ENCODE measurements at places on chromosomes 4 and X.

- no peak for DNase-seq
These were observed 1.9 kb downstream of the GPC4 start for GRCh38 chrX:133413218-133413925.

DNA sequence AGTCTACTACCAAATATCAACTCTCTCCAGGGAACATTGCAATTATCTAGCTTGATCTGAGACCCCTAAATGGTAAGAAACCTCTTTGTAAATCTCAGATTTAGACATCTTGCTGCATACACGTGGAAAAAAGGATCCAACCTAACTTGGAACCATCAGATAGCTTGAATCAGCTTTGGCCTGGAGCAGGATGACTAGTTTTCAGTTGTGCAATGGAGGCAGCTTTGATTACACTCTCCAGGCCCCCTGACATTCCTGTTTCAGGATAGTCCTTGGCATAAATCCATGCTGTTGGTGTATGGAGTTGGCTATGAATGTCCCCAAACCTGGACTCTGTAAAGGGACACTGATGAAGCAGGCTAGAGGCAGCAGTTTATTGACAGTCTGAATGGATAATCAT is 1061.9 kb upstream of the TENM3 start:
- no peak for DNase-seq

DNA sequence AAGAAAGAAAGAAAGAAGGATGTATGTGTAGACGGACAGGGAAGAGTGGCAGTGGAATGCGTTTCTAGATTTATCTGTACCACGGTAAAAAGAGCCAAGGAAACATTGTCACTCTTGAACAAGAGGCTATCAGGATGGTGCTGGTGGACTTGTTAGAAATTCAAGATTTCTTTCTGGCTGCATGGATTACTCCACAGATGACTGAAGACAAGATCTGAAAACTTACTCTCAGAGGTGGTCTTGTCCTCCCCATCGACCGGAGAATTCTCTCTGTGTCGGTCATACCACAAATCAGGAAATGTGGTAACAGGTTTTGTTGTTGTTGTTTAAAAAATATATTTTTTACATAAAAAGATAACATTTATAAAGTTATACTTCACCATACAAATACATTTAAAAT is 11.8 kb downstream of the DSPP start:
- no peak for DNase-seq

GRCh38 chr4:168383510-168383909 is 65.0 kb upstream of the DDX60 start:
- DNase-seq, result no peak

GRCh38 chr4:28225050-28225449 is 1364.4 kb downstream of the STIM2 start:
- DNase-seq, result peak; percentile 5

GRCh38 chr4:6087669-6088341 is 69.6 kb upstream of the C4orf50 start:
- DNase-seq, result peak; percentile 4

- no peak for DNase-seq
These were observed 32.0 kb downstream of the DYNLT3 start for GRCh38 chrX:37815366-37815765.

- DNase-seq, result no peak
These were observed 29.2 kb downstream of the FHIP1A start for GRCh38 chr4:151438154-151438553.

DNA sequence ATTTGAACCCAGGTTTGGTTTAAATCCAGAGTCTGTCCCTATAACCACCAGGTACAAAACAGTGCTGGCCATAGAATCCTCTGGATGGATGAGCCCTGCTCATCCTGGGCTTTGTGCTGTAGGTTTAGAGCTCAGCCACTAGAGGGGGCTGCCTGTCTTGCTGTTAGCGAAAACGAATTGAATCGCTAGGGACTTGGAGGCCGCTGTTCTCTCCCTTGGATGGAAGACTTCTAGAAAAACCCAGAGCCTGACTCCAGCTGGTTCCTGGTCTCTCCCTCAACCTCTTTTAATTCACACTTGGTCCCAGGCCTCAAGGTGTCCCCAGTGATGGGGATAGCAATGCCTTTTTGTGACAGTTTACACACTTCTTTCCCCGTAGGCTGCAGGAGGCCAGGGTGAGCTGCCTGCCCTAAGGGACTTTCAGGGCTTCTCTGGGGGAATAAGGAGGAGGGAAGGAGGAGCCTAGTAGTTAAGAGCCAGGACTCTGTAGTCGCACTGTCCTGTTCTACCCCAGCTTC is 8.7 kb downstream of the RIPPLY1 start:
- peak; percentile 32 for DNase-seq

GRCh38 chr4:42360256-42360669 is 37.0 kb upstream of the SHISA3 start:
- no peak for DNase-seq

GRCh38 chr4:7194251-7195140 is 2.2 kb downstream of the SORCS2 start:
- DNase-seq, result no peak

- no peak for DNase-seq
These were observed 22.2 kb downstream of the KANTR start for GRCh38 chrX:53116101-53116500.

GRCh38 chrX:113947548-113947947 is 636.3 kb upstream of the HTR2C start:
- DNase-seq, result no peak

DNA sequence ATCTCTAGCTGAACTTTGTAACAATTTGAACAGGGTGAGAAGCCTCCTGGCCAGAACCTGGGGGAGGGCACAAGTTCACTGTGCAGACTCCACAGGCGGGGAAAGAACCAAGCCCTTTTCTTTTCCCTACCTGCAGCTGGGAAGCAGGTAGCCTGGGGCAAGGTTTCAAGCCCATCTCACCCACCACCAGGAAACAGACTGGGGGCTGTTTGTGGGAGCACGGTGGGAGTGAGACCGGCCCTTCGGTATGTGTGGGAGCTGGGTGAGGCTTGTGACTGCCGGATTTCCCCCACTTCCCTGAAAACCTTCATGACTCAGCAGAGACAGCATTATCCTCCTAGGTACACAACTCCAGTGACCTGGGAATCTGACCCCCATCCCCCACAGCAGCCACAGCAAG is 211.7 kb downstream of the ZNF674 start:
- DNase-seq, result no peak

DNA sequence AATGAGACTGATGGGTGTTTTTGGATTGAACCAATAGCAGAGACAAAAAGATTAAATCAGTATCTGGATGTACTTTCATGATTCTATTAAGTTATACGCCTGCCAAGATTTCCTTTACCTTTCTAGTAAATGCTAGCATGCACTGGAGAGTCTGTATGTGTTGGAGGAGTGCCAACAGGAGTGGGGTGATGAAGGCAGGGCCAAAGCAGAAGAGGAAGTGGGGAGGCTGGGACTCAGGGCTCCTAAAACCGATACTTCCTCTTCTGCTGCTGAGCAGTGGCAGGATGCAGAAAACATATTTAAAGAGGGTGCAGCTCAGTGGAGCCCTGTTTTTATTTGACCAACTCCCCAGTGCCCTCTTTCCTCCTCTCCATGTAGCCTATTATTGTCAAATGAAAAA is 5.6 kb downstream of the CYSLTR1 start:
- DNase-seq, result no peak

DNA sequence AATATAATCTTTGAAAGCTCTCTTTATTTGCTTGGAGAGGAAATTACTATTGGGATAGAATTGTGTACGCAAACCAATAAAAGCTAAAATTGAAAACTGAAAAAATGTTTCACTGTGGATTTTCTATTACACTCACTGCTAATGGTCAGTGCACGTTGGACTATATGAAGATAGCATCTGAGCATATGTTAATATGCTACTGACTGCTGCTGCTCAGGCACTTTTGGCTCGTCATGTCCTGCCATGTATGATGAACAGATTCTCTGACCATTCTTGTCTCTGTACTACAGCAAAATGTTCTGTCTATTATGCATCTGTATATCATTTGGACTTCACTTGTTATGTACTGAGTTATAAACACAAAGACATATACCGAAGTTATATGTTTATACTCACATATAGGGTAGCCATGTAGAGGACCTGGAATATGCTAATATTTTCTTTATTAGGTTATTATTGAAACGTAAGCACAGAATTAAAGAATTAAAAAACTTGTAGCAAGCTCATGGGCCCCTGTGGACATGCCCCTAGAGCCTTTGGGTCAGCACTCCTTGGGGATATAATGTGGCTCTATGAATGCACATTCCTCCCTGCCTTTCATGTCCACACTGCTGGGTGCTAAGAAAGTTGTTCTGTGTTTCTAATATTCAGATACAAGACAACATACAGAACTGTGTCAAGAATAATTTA is 120.8 kb downstream of the ANK2 start:
- no peak for DNase-seq

DNA sequence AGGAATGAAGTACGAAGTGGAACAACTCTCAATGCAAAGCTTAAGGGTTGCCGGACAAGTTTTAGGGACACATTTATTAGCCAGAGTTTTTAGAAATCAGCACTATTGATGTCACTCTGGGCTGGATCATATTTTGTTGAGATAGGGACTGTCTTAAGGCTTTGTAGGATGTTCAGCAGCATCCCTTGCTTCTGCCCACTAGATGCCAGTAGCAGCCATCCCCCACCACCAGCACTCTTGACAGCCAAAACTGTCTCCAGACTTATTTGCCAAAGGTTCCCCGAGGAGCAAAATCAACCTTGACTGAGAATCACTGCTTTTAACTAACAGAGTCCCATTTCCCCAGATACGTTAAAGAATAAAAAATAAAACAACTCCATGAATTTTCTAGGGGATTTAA is 1497.3 kb downstream of the STIM2 start:
- DNase-seq, result no peak

- DNase-seq, result no peak
These were observed 775.9 kb upstream of the FTHL17 start for GRCh38 chrX:31847773-31848172.

- no peak for DNase-seq
These were observed 3.7 kb downstream of the SLC25A14 start for GRCh38 chrX:130343411-130343810.

DNA sequence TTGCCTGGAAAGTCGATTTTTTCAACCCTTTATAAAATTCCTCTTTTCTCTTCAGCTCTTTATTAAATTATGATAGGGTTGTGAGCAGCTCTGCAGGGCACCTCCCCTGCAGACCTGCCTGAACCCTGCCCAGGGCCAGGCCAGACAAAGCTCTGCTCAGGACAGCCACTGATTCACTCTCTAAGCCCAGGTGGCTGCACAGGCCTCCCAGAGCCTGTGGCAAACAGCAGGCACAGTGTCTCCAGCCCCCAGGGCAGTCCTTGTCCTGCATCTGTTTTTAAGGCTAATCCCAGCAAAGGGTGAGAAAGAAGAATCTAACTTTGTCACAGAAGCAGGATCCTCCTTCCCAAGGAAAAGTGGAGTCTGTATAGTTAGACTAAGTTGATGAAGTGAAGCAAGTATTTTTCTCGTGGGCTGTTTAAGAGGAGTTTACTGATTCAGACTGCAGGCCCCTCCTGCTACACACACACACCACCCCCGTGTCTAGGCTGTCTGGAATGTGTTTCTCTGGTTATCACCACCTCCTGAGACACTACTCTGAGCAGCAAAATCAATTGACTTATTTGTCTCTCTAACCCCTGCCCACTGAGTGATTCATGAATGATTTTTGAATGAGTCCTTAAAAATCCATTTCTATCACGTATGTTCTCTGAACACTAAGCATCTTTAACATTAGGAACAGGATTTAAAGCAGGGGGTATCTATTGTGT is 101.7 kb downstream of the CHIC2 start:
- DNase-seq, result peak; percentile 75
